Left renal pelvis (tissue), 4 donors: ENCODE measurements at places on chromosomes 4 and X.

DNA sequence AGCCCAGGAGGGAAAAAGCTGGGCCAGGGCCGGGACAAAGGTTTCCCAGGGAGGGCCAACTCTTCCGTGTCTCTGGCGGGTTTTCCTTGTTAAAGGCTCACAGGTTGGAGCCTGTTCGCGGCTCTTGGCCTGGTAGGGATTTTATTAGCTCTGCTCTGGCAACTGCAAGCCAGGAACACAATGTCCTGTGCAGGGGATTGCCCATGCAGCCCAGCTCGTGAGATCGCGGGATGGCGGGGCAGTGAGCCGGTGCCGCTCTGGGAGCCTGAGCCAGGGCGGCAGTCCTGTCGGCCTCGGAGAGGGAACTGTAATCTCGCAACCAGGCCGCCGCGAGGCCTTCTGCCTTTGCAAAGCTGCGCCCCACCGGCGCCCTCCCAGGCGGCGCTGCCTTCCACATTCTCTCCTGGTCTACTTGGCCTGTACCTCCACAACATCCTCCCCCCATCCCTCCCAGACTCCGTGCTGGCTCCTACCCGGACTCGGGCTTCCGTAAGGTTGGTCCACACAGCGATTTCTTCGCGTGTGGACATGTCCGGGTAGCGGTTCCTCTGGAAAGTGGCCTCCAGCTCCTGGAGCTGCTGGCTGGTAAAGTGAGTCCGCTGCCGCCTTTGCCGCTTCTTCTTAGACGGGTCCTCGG lies 2.1 kb downstream of the PITX2 start:
- DNase-seq: no peak

DNA sequence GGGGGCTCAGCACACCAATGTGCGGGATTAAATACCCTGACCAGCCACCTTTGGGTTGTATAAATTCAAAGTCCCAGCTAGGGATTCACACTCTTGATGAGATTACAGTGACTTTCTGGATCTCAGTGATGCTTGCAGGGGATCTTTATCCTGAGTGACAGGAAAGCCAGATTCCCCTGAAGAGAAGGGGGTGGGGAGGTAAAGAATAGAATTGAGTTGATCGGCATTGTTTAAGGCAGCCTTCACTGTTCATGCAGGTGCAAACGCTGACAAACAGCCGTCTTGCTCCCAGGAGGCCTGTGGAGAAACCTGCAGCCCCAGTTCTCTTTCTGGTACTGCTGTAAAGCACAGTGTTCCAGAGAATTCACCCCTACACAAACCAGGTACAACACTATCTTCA lies 19.0 kb downstream of the CXXC4 start:
- DNase-seq: no peak

DNA sequence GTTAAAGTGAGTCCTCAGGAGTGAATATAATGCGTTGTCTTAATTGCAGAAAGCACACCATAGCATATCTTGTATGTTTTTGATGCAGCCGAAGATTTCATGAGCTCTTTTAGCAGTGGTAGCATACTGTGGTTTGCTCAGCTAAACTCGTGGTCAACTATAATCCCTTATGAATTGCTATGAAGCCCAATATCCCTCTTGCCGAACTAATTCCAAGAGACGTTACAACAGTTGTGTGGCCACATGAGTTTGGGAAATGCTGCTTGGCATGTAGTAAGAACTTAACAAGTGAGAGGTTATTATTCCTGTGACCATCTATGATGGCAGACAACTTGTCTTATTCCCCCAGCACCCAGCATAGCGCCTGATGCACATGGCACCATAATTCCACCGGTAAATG lies 30.7 kb downstream of the SYAP1 start:
- no peak for DNase-seq

GRCh38 chr4:45119376-45119775 lies 393.0 kb upstream of the GNPDA2 start:
- DNase-seq: no peak

DNA sequence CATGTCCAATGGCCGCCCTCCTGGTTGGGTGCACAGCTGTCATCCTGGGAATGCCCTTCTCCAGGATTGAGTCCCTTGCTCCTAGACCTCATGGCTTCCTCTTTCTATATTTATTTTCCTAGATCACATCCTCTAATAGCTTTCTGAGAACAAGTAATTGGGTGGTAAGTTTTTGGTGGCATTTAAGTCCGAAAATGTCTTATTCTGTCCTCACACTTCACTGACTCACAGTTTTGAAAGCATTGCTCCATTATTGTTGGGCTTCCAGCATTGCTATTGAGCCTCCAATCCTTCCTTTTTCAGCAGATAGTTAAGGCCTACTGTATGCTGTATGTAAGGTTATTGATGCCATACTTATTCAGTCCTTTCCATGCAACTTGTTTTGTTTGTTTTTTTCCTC lies 25.9 kb downstream of the PGM2 start:
- no peak for DNase-seq

GRCh38 chrX:71492231-71493065 lies 40.5 kb upstream of the OGT start:
- DNase-seq: no peak

GRCh38 chr4:88696630-88697029 lies 999 bp downstream of the NAP1L5 start:
- DNase-seq: no peak

GRCh38 chrX:20488473-20488872 lies 221.8 kb upstream of the RPS6KA3 start:
- DNase-seq: no peak

- DNase-seq: no peak
These were observed 309.4 kb downstream of the GLUD2 start for GRCh38 chrX:121356850-121357171.

DNA sequence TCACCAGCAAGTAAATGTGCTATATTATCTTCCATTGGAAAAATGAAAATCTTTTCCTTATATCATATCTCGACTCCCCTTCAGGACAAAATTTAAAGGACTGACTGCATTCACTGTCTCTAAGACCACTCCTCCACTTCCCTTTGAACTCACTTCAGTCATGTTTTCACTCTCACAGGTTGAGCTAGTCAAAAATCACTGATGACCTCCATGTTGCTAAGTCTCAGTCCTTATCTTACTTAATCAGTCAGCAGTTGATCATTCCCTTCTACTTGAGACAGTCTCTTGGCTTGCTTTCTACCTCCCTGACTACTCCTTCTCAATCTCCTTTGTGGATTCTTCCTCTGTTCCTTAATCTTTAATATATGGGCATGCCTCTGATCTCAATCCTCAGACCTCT lies 117.0 kb upstream of the LSM6 start:
- DNase-seq: no peak

- no peak for DNase-seq
These were observed 38.4 kb downstream of the ZNF185 start for GRCh38 chrX:152936306-152936705.

- no peak for DNase-seq
These were observed 22.4 kb upstream of the CLTRN start for GRCh38 chrX:15686818-15687685.

DNA sequence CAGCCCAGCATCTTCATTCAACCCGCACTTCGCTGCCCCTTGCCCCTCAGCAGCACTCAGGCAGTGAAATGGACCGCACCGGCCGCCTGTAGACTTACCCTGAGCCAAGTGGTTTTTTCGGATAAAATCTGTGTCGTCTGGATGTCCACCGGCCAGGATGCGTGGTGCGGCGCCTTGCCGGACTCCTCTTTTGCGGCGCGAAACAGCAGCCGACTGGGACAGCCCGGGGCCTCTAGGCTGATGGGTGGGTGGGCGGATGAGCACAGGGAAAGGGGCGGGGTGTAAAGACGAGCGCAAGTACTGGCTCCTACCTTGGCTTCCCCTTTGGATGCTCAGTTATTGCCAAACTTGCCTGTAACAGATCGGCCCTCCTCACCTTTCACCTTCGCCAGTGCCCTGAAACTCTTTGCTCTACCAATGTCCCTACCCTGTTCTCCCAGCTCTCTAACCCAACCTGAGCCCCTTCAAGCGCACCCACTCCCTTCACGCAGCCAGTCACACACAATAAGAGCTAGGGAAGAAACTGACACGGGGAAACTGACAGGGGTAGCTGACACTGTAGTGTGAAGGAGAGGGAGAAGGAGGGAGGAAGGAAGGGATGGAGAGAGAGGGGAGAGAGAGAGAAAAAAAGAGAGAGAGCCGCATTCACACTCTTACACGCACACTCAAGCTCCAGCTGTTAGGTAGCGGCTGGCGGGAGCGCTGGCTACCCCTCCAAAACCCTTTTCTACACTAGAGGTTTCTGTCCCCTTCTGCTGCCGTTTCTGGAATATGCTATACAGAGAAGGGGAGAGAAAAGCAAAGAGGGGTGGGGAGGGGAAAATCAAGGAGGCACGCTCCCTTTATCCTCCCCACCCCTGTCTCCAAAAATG lies 559 bp downstream of the TRPC5 start:
- DNase-seq: no peak

DNA sequence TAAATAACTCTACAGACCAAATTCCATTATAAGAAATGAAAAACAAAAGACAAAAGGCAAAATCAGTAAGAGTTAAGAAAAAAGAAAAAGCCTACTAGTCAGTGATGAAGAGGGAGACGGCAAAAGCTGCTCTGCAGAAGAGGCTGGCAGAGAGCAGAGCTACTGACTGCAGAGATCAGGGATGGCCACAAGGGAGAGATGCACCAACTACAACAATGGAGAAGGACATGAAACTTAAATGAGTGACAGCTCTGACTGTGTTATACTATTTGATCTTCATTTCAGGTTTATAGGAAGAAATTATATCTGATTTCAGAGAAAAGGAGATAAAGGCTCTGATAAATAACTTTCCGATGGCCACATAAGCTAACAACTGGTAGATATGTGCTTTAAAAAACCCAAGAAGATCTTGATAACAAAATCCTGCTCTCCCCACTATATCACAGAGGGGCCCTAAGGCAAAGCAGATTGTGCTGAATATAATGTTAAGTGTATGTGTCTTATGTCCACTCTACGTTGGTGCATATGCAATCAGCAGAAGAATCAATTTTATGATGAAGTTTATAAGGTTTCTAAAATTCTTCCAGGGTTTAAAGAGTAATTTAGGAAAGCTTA lies 58.4 kb upstream of the COX18 start:
- no peak for DNase-seq

GRCh38 chrX:153628129-153628528 lies 18.9 kb upstream of the DUSP9 start:
- DNase-seq: no peak

DNA sequence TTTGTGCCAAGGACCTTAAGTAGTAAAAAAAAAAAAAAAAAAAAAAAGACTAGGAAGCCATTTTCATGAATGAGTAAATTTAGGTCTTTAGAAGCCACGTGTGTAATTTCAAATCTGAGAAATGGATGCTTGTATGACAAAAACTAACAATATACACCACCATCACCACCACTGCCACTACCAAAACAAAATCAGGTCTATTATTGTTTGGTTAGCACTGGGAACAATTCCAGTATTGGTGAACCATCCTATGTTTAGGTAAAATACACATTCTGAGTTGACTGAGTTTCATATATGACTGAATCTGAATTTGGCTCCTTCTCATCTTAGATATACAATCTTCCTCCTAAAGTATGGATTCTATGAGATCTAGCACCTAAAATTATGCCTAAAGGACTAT lies 8.8 kb upstream of the TMSB4X start:
- no peak for DNase-seq

GRCh38 chr4:120857312-120857711 lies 65.2 kb downstream of the PRDM5 start:
- no peak for DNase-seq

DNA sequence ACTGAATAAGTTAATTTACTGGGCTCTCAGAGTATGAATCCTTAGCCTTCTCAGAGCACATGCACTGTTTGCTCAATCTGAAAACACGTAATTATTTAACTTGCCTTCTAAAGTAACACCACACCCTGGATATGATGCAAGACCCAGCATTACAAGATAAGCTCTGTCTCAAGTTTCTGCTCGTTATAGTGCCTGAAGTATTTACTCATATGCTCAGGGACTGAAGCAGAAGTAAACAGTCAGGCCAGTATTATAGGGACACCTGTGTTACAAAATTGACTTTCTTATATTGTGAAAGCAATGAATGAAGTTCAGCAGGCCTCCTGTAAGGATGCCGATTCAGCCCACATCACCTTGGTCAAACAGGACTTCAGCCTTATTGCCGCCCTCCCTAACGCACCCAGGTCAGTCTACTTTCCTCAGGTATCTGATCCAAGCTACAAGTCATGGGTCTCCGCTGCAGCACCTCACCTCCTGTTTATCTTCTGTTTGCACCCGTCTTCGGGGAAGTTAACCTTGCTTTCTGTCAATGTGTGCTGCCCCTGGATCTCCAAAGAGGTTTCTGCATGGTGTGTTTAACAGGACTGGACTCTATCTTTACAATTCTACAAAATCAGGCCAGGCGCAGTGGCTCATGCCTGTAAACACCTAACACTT lies 42.8 kb upstream of the KLF3 start:
- no peak for DNase-seq

- no peak for DNase-seq
These were observed 7.6 kb downstream of the UGT8 start for GRCh38 chr4:114606245-114606644.

DNA sequence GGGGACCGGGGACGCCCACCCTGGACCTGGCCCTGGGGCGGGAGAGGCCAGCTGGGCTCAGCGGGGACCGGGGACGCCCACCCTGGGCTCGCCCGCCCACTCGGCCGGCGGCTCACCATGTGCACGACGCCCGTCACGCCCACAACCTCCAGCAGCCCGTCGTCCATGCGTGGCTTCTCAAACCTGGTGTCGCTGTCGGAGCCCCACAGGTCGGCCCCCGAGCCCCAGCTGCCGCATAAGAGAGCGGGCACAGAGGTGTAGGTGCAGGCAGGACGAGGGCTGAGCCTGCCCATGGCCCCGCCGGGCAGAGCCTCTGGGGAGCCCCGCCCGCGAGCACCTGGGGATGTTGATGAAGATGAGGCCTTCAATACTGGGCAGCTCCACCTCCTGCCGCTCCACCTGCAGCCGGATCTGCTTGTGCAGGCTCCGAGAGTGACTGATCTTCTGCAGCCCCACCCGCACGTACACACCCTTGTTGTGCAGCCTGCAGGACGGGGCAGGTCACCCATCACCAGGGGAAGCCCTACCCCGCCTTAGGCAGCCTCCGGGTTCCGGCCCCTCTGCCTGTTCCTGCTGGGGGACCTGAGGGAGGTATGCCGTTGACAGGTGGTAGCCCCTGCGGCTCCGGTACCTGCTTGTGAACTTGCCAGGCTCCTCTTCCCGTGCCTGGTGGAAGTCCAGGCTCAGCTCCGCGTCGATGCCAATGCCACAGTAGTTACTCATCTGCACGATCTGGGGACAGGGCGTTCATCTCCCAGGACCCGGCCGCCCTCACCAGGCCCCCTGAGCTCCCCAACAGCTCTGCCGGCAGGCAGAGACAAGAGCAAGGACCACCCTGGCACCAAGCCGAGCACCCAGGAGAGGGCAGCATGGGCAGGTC lies 11.8 kb downstream of the DGKQ start:
- DNase-seq: no peak

DNA sequence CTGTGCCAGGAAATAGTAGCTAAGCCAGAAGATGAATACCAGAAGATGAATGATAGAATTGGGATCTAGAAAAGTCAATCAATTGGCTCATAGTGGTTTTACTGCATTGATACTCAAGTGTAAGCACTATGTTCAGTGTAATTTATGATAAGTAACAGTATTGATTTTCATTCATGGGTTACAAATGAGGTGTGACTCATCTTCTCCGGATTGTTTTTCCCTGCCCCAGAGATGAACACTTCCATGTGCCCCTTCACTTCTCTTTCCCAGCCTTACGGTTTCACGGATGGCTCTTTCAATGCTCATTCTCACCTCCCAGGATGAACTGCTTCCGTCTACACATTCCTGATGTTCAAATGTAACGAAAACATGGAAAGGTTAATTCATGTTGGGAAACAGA lies 9.8 kb upstream of the GUCY1B1 start:
- DNase-seq: no peak

- no peak for DNase-seq
These were observed 16.9 kb downstream of the TRIM75 start for GRCh38 chr4:165070560-165070959.

GRCh38 chrX:82087699-82088098 lies 885.8 kb downstream of the SH3BGRL start:
- no peak for DNase-seq
